GM18507 (cell line): ENCODE measurements at places on chromosomes 12 and 14.
A peak's percentile ranks its signal among the peaks of the same experiment; 100 is the strongest.

DNA sequence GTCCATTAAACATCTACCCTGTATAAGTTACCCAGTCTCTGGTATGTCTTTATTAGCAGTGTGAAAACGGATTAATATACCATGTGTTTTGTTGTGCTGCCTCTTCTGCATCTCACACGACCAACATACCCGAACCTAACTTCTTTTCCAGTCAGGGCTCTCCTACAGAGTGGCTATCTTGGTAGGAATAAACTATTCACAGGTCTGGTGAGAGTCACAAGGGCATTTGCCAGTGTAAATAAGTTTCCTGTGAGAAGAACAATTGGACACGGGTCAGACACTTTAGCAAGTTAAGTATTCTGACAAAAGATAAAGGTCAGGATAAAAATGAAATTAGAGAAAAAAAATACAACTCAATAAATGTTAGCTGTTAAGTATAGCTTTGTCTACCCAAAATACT is 60.9 kb downstream of the MYF5 start:
- DNase-seq = no peak

- no peak for DNase-seq
Observed at GRCh38 chr14:74411671-74412070, 14.3 kb downstream of the SYNDIG1L start.

DNA sequence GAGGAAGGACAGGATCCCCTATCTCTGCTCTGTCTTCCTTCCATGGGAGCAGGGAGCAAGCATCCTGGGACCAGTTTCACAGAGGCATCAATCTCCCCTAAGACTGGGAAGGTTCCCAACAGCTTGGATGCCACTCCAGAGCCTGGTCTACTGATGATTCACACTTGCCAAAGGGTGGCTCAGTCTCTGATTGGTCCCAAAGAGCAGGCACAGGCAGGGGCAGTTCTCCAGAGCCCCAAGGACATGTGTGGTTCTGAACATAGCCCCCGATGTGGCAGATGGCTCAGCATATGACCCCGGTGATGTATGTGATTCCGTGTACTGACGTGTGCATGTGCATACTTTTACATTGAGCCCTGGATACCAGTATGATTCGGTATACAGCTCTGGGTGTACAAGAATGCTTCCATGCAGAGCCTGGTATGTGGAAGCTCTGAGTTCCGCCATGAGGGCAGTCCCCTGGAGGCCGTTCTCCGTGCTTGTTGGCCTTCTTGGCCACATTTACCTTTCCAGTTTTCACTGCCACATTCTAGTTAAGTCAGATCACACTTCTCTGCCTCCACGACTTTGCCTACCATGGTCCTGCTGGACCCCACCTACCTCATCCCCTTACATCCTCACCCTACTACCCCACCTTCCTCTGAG is 21.2 kb downstream of the ITGA7 start:
- no peak for DNase-seq

DNA sequence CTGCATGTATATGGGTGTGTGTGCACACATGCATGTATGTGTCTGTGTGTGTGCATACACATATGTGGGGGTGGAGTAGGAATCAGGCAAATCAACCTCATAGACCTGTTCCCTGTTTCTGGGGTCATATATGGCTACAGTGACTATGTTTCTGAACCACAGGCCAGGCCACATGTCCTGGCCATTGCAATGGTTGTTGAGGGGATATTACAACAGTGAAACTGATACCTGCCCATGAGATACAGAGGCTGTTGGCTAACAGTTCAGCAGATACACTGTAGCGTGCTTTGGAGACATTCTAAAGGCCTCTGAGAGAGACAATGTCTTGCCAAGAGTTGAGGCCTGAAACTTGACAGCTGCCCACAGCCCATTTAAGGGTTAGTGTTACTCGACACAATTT is 47.3 kb upstream of the FOS start:
- no peak for DNase-seq

DNA sequence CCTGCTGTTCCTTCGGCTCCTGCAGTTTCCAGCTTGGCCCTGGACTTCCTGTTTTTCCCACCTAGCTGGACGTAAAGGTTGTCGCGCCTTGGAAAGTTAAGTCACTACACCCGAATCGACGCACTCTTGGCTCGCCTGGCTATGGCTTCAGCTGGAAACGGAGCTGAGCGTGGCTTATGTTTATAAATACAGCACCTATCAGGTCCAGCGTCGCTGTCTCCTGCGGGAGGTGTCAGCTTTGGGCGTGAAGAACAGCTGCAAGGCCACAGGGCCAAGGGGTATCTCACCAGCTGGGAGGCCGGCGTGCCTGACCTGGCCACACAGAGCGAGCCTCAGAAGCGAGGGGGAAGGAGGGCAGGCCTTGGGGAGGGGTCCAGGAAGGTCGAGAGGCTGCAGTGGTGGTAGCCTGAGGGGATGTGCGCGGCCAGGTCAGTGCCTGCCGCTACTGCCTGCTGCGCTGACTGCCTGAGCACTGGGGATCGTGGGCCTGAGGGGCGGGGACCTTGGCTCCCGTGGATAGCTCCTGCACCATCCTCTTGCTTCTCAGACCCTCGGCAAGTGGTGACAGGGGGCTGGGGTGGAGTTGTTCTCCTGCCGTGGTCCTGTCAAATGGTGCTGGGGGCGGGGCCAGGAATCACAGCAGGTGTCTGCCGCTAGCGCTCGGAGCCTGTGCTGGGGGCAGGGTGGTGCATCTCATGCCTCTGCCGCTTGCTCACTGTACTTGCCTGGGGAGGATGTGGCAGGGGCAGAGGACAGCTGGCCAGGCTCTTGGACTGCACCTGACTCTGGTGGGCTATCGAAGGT is 12.5 kb downstream of the PACS2 start:
- DNase-seq = no peak

GRCh38 chr14:49480979-49481498 is 105.1 kb downstream of the RPS29 start:
- no peak for DNase-seq

- DNase-seq = peak; percentile 15
Observed at GRCh38 chr14:64879635-64880220, at the start of gene SPTB. TSS of gene SPTB (minus strand) at chr14:64879907. CDS start at chr14:64823094, 56,813 bp downstream.

DNA sequence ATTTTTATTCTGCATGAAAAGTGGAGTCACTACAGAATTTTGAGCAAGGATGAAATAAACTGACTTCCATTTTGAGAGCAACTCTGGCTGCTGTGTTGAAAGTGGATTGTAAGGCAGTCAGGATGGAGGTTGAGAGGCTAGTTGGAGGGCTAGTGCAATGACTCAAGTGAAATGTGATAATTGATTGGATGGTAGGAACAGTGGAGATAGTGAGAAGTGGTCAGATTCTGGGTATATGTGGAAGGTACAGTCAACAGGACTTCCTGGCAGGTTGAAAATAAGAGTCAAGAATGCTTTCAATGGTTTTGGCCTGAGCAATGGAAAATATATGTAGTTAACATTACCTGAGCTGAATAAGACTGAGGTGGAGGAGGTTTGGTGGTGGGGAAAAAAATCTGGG is 29.0 kb upstream of the CMAS start:
- no peak for DNase-seq
